ENCODE measurements at places on chromosomes 1 and 21.

DNA sequence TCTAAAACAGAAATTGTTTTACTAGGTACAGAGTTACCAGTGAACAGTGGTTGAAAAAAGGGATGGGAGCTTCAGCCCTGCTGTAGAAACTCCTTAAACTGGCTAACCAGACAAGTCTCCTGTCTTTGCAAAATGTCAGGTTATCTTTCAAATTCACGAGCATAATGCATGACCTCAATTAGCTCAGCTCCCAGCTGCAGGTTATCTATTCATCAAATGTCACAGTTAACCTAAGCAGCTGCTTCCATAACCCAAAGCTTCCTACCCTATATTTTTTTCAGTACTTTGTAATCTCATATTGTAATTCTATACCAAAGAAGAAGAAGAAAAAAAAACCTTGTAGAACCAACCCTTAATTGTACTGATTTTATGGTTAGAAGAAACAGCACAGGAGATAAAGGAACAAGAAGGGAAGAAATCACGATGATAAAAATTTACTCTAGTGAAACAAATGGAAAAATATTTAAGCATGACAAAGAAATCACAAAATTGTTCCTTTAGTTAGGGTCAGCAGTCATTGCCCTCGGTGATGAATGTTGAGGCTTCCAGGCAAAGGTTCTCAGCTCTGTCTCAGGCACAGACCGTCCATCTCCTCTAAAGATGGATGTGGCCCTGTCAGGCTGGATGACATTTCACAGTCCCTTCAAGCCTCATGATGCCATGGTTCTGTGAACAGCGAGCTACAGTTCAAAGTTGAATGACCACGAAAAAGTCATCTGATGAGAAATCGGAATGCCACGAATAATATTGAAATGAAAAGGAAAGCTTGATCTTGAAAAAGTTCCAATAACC is 95.9 kb downstream of the PLD5 start:
- DNase-seq: no peak

DNA sequence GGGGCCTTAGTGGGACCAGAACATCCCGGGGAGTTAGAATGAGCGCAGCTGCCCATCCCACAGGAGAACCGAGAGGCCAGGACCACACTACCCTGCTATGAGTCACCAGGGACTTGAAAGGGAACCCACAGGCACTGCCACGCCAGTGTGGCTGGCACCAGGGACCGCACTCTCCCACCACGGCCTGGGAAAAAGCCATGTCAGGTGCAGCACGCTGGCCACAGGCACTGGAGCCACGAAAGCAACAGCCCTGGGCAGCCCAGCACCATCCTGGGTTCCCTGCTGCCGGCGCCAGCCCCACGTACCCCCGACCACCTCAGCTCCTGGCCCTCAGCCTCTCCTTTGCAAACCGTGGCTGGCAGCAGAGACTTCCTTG is 14.1 kb upstream of the TMEM240 start:
- no peak for DNase-seq

- no peak for DNase-seq
Measured at GRCh38 chr1:212481438-212481767, 48.7 kb downstream of the NENF start.

GRCh38 chr1:228887960-228888359 is 152.7 kb downstream of the RHOU start:
- DNase-seq: no peak

- DNase-seq: no peak
Measured at GRCh38 chr1:168726281-168726680, 2.7 kb downstream of the DPT start.

- no peak for DNase-seq
Measured at GRCh38 chr1:50279622-50280330, 143.5 kb downstream of the DMRTA2 start.

DNA sequence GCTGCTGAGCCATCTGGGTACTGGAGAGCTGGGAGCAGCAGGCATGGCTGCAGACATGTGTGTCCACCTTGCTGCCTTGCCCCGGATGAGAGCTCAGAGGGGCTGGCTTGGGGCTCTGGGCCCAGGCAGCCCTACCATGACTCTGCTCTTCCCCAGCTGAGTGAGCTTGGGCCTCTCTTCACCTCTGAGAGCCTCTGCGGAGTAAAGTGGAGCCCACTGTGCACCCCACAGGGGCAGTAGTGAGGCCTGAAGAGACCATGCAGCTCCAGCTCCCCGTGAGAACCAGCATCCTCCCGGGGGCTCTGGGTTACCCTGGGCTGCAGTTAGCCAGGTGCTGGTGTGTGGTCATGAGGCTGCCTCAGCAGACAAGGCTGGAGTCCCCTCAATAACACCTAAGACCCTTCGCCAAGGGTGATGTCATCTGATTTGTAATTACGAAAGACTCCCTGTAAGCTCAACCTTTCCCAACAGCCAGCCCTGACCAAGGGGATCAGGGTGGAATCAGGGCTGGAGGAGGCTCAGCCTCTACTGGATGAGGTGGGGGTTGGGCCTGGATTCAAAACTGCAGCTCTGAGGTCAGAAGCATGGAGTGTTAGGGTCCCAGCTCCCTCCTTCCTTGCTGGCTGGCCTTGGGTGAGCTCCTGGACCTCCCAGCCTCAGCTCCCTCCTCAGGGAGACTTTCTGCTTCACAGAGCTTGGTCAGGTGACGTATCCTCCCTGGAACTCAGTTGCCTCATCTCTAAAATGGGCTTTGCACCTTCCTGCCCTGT is 308.0 kb downstream of the MATN1 start:
- no peak for DNase-seq

DNA sequence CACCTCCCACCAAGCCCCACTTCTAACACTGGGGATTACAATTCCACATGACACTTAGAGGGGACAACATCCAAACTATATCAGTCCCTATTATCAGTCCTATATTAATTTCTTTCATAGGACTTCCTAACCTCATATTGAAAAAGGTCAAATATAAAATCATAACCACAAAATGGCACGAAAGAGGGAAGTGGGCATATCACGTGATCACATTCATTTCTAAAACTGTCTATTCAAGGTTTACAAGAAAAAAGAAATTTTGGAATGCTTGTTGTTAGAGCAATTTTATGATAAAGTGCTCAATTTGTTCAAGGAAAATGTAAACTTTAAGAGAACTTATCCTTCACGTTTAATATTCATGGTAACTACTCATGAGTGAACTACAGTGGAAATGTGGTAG is 13.2 kb upstream of the CDC7 start:
- DNase-seq: no peak

GRCh38 chr1:1034439-1034781 is 14.5 kb downstream of the AGRN start:
- DNase-seq: no peak

- DNase-seq: no peak
Measured at GRCh38 chr1:43541141-43541540, 10.5 kb downstream of the PTPRF start.

- DNase-seq: no peak
Measured at GRCh38 chr1:76786222-76786621, 81.1 kb upstream of the ST6GALNAC5 start.

DNA sequence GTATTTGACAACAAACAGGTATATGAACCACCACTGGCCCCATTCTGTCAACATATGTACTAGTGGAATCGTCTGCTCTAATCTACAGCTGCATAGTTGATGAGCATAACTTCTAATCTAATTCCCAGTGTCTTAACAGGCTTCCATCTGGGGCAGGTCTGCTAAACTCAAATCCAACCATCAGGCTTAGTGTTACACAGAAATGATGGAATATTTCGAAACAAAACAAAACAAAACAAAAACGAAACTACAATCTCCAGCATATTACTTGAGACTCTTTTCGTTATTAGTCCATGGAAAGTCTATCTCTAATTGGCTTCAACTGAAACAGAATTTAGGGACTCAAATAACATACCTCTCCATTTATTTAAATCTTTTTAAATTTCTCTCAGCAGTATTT is 37.6 kb downstream of the DIPK1A start:
- no peak for DNase-seq

GRCh38 chr1:237293804-237294203 is 251.8 kb downstream of the RYR2 start:
- DNase-seq: no peak

DNA sequence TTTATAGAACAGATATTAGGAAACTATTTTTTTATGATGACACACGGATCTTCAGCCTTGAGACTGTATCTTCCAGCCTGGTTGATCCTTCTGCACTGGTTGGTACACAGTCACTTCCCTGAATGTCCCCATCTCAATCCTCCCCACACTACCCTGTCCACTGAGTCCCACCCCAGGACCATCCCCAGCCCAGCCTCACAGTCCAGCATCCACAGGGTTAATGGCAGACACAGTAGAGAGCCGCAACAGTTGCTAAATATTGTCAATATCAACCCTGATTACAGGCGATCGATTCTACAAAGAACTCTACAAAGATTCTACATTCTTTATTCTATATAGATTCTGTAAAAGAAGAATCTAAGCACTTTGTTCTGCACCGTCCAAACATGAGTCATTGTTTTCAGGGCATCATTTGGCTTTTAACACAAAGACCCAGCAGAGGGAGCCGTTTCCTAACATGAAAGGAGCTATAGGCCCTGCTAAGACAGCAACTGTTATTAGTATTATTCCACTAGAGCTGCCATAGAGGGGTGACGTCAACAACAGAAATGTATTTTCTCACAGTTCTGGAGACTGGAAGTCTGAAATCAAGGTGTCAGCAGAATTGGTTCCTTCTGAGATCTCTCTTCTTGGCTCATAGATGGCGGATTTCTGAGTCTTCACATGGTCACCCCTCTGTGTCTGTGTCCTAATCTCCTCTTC is 30.1 kb upstream of the IFNAR2 start:
- DNase-seq: peak; percentile 40

DNA sequence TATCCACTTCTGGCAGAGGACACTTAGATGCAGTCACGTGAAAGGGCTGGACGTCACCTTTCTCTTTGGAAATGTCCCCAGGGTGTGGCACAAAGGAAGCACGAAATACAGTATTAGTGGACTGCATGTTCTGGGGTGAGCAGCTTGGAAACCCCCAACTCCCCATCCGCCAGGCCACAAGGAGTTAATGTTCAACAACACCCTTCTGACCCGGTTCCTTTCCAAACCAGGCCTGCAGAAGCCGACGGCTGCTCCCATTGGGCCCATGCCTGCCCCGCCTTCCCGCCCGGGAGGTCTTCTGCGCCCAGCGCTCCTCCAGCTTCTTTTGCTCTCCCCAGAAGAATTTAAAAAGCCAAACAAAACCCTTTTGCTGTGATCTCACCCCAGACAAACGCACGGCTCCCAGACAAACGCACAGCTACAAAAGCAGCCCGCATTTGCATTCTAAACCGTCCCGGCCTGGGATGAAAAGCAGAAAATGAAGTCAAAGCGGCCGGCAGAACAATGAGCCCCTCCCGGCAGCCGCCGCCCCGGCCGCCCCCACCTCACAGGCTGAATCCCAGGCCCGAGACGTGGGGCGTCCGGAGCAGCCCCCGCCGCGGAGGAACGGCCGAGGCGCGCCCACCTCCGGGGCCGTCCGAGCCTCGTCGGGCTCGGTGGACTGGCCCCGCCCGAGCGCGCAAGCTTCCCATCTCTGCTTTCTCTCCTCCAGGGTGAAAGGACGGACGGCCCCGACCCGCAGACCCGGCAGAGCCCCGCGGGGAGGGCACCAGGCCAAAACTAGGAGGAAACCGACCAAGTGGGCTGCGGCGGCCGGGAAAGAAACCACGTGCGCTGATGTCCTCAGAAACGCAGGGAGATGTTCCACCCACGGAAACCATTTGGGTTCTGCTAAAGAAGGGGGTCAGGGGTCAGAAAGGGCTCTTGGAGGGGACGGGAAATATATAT is 101.9 kb downstream of the PLPP3 start:
- DNase-seq: peak; percentile 35

- peak; percentile 12 for DNase-seq
Measured at GRCh38 chr1:100921110-100921706, 25.3 kb downstream of the SLC30A7 start.

DNA sequence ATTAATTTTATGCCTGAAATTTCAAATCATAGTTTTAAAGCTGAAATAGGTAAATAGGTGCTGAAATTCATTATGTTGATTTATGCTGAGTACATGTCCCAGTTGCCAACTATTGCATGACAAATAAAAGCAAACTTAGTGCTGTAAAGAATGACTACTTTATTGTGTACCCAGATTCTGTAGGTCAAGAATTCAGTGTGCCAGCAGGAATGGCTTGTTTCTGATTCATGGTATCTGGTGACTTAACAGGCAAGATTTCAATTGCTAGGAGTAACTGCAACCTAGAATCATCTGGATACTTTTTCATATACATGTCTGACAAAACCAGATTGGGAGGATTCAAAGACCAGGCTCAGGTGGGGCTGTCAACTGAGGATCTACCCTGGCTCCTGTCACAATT is 678.4 kb upstream of the ADAMTS5 start:
- DNase-seq: no peak

DNA sequence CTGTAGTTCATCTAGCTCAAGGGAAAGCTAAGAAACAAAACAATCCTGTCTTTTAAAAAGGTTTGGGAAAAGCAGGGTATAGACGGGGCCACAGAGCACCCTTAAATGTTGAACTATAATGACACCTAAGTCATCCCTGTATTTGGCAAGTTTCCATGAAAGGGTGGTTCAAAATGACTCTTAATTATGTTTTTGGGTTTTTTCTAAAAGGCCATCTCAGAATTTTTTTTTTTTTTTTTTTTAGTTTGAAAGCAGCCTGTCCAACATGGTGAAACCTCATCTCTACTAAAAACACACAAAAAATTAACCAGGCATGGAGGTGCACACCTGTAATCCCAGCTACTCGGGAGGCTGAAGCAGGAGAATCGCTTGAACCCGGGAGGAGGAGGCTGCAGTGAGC is 22.2 kb downstream of the TOMM20 start:
- no peak for DNase-seq

- DNase-seq: no peak
Measured at GRCh38 chr1:163063610-163064009, 5.6 kb upstream of the RGS4 start.

DNA sequence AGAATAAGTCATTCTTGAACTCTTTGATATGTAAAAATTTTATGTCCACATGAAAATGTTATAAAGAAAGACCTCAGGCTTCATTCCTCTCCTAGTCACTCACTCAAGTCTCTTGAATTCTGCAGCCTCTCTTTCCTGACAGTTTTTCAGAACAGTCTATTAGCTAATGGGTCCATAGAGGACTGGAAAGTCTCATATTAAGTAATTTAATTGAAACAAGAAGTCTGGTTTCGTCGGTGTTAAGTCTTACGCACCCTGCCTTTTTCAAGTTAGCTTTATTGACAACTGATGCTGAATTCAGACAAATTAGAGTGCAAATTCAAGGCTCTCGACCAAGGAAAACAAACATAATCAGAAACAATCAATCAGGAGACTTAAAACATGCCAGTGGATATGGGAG is 105.8 kb downstream of the GREM2 start:
- DNase-seq: no peak

DNA sequence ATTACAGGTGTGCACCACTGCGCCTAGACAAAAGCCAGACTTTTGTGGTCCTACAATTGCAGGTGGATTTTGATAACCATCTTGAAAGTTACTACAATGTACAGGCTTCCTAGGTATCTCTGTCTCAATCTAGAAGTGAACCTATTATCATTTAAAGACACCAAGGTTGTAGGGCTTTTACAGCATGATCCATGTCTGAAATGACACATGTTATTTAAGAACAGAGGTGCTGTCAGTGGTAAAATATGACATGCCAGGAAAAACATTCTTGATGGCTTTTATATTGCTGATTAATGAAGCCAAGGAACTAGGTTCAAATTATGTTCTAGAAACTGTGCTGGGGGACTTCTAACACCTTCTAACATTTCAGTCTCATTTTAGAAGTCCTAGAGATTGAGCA is 253.1 kb downstream of the SDCCAG8 start:
- no peak for DNase-seq

All from GM06990 (cell line).